ENCODE measurements at places on chromosomes 16 and 17. TPM values are rescaled to one million over a fixed set of nuclear protein-coding genes. Genes with fewer than 3 reads are reported as not detected.

KRT36 gene
- total RNA-seq: not detected

RASD1 gene
- total RNA-seq: not detected

TBL3 gene
- 49.6 TPM for total RNA-seq

SDK2 gene
- 0.33 TPM for total RNA-seq

FAM171A2 gene
- 3.4 TPM for total RNA-seq

DNAH9 gene
- 16.7 TPM for total RNA-seq

HLF gene
- total RNA-seq: 0.80 TPM

FZD2 gene
- total RNA-seq: 4.6 TPM

KRTAP1-5 gene
- total RNA-seq: not detected

VPS35 gene
- total RNA-seq: 95.3 TPM

SLC12A4 gene
- 7.0 TPM for total RNA-seq

MILR1 gene
- total RNA-seq: 5.1 TPM

Data from Daoy (cell line).